ENCODE measurements at places on chromosomes 5 and 9.

DNA sequence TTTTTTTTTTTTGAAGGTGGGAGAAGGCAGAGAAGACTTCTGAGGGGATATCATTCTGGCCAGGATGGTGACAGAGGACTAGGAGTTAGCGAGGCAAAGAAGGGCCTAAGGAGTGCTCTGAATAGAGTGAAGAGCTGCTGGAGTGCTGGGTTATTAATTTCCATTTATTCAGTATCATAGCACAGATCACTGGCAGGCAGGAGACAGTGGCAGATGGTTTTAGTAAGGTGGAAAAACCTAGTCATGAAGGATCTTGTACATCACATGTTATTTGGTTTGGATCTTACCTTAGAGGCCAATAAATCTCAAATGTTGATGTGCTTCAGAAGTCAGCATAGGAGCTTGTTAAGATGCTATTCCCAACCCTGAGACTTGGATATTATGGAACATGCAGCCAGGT is 165.5 kb downstream of the TTLL11 start:
- no peak for DNase-seq

DNA sequence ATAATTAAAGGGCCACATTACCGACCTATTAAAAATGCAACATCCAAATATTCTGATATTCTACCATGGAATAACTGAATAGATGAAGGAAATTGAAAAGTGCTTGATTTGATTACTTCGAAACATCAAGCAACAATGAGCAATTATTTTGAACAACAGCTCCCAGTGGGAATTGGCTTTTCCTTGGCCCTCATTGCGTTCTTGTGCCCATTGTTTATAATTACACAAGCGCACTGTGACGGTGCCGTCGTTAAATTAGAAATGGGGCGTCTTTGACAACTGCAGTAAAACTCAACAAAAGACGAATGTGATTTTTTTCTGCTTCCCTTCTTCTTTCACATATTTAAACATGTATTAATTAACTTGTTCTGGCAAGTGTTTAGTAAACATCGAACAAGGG is 61.6 kb downstream of the CDH6 start:
- no peak for DNase-seq

- DNase-seq: no peak
Measured at GRCh38 chr9:89023740-89024139, 32.5 kb downstream of the S1PR3 start.

DNA sequence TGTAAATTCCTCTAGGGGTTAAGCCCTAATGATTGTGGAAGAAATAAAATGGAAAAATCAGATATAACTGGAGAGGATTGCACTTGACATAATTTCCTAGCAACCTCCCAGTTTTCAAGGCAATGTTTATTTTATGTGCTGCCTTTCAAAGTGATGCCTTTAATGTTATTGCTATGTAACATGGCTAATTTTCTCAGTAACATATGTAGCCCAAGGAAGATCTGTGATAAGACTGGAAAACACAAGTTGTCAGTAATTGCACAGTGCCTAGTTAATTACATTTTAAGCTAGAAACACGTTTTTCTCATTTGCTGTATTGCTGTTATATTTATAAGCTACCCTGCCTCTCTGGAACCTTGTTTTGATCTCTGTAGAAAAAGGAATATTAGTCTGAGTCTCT is 49.2 kb upstream of the KCNN2 start:
- DNase-seq: no peak

- DNase-seq: no peak
Measured at GRCh38 chr9:136328622-136329041, 1.3 kb downstream of the GPSM1 start.

- DNase-seq: no peak
Measured at GRCh38 chr5:113058706-113059226, 82.2 kb downstream of the DCP2 start.
